ENCODE measurements at places on chromosomes 4 and X. TPM values are rescaled to one million over a fixed set of nuclear protein-coding genes. Genes with fewer than 3 reads are reported as not detected.

The AFF2 gene
- 13.4 TPM for total RNA-seq

- peaks cover 37% of the 10 kb centered on the region for H3K36me3 ChIP-seq
- H3K4me3 ChIP-seq = no peak overlapping the region
- DNase-seq = no peak
- no peaks in the 10 kb centered on the region for H3K27me3 ChIP-seq
- no peak overlapping the region for H3K27ac ChIP-seq
Observed at GRCh38 chr4:42066402-42066801, 76.1 kb downstream of the SLC30A9 start.

- no peak for DNase-seq
- H3K27me3 ChIP-seq = no peaks in the 10 kb centered on the region
- no peaks in the 10 kb centered on the region for H3K36me3 ChIP-seq
- H3K4me3 ChIP-seq = no peak overlapping the region
- H3K4me1 ChIP-seq = no peaks in the 10 kb centered on the region
- H3K27ac ChIP-seq = no peak overlapping the region
Observed at GRCh38 chr4:67575232-67576058, 16.9 kb downstream of the STAP1 start.

DNA sequence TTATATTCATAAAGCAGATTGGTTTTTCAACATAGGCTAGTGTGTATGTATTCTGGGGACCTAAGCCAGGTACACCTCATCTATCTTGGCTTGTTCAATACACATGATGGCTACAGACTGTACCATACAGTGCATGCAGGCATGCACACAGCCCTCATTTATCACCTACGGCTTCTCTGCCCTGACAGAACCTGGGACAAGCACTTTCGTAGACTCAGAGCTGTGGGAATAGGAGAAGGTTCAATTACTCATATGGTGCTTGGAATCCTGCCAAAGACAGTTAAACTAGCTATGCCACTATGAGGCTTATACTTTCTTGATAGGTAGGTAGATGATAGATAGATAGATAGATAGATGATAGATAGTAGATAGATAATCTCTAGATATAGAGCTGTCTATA lies 457.2 kb downstream of the GALNTL6 start:
- H3K4me1 ChIP-seq = no peaks in the 10 kb centered on the region
- H3K36me3 ChIP-seq = no peaks in the 10 kb centered on the region
- no peak for DNase-seq

GRCh38 chr4:181911420-181911819 lies 331.8 kb upstream of the TENM3 start:
- no peak for DNase-seq
- no peak overlapping the region for H3K27ac ChIP-seq
- no peaks in the 10 kb centered on the region for H3K36me3 ChIP-seq
- H3K27me3 ChIP-seq = no peaks in the 10 kb centered on the region
- H3K4me1 ChIP-seq = no peaks in the 10 kb centered on the region

- no peaks in the 10 kb centered on the region for H3K27me3 ChIP-seq
- H3K27ac ChIP-seq = peak overlapping the region; percentile 24
- H3K4me3 ChIP-seq = no peak overlapping the region
- H3K36me3 ChIP-seq = no peaks in the 10 kb centered on the region
- DNase-seq = no peak
Observed at GRCh38 chrX:9745417-9746115, 20.1 kb downstream of the GPR143 start.

The CRMP1 gene
- total RNA-seq = 6.1 TPM

- no peak for DNase-seq
- no peak overlapping the region for H3K4me3 ChIP-seq
- no peaks in the 10 kb centered on the region for H3K27me3 ChIP-seq
Observed at GRCh38 chr4:1583859-1584258, 100.3 kb downstream of the FAM53A start.

GRCh38 chrX:48965959-48966358 lies 5.7 kb downstream of the KCND1 start:
- no peak overlapping the region for H3K4me3 ChIP-seq
- H3K27ac ChIP-seq = no peak overlapping the region
- no peaks in the 10 kb centered on the region for H3K36me3 ChIP-seq
- H3K27me3 ChIP-seq = no peaks in the 10 kb centered on the region

- H3K36me3 ChIP-seq = no peaks in the 10 kb centered on the region
- no peaks in the 10 kb centered on the region for H3K27me3 ChIP-seq
- no peak overlapping the region for H3K4me3 ChIP-seq
- no peaks in the 10 kb centered on the region for H3K4me1 ChIP-seq
- H3K27ac ChIP-seq = no peak overlapping the region
Observed at GRCh38 chr4:100070868-100071267, 119.4 kb downstream of the DDIT4L start.

Measured in upper lobe of right lung (tissue), 1 donor.